Stimulated activated CD8-positive, alpha-beta memory T cell treated with anti-CD3 and anti-CD28 coated beads, Interleukin-4, amount 100 ng/mL, for 24 hours (primary cell): ENCODE measurements at places on chromosomes 16 and 17.

- no peak for DNase-seq
Measured at GRCh38 chr16:51892293-51893007, 654.5 kb downstream of the TOX3 start.

GRCh38 chr17:39927929-39928857 is 661 bp downstream of the LRRC3C start:
- no peak for DNase-seq

GRCh38 chr16:80300876-80301275 is 239.9 kb upstream of the DYNLRB2 start:
- DNase-seq, result no peak

- DNase-seq, result no peak
Measured at GRCh38 chr16:58361726-58362125, 30.5 kb upstream of the GINS3 start.

DNA sequence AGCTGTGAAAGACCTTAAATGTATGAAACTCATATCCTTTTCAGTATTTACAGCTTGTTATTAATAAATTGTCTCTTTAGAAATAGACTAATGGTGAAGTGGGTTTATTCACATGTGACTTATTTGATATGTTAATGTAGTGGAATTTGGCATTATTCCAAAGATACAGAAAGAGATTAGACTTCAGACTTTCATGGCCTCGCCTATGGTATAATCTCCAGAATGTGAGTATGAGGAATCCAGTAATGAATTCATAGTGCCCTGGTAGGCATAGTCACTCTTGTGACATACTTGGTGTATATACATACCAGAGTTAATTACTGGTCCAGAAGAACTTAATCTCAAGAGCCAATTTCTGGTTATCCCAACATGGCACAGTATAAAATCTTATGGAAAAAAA is 72.7 kb downstream of the OMG start:
- no peak for DNase-seq

- DNase-seq, result no peak
Measured at GRCh38 chr17:18986541-18987229, 17.9 kb downstream of the FAM83G start.

- DNase-seq, result no peak
Measured at GRCh38 chr17:76191896-76192295, 48.4 kb downstream of the RNF157 start.

GRCh38 chr17:77628035-77628434 is 330.5 kb upstream of the TNRC6C start:
- no peak for DNase-seq
